ENCODE measurements at places on chromosomes 6 and 20.

GRCh38 chr20:25464501-25465242, 57.2 kb downstream of the GINS1 start:
- DNase-seq, result no peak

GRCh38 chr20:50034567-50035180, 51.9 kb downstream of the SNAI1 start:
- DNase-seq, result no peak

- no peak for DNase-seq
Observed at GRCh38 chr20:51338692-51339440, 203.7 kb downstream of the NFATC2 start.

GRCh38 chr6:107628878-107629277, 139.0 kb downstream of the SOBP start:
- DNase-seq, result no peak
